ENCODE measurements at places on chromosomes 6 and 20.

DNA sequence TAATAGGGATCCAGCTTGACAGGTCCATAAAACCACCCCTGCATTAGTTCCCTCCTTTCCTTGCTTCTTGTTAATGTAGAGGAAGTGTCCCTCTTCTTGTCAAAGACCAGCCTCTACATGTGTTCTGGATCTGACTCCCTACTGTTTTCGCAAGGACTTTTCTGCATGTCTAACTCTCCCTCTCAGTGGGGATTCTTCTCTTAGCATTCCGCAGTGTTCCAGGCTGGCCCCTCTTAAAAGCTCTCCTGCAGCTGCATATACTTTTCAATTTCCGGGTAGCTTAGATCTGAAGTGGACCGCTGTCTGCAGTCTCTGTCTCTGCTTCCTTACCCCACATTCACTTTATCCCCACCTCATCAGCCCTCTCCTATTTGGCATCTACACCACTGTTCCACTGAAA, 96.1 kb upstream of the MAN1A1 start:
- DNase-seq, result no peak

GRCh38 chr6:35497571-35498421, 917 bp upstream of the TEAD3 start:
- peak; percentile 62 for DNase-seq

GRCh38 chr6:25175681-25176080, 103.5 kb upstream of the CARMIL1 start:
- DNase-seq, result no peak

GRCh38 chr6:26362093-26362835, 2.7 kb upstream of the BTN3A2 start:
- DNase-seq, result no peak

- no peak for DNase-seq
Measured at GRCh38 chr6:20778912-20779311, 244.7 kb downstream of the CDKAL1 start.

All from stimulated activated CD4-positive, alpha-beta T cell treated with anti-CD3 and anti-CD28 coated beads, Interleukin-2, amount 100 ng/mL, for 24 hours (primary cell).